ENCODE measurements at places on chromosomes 16 and 17.

DNA sequence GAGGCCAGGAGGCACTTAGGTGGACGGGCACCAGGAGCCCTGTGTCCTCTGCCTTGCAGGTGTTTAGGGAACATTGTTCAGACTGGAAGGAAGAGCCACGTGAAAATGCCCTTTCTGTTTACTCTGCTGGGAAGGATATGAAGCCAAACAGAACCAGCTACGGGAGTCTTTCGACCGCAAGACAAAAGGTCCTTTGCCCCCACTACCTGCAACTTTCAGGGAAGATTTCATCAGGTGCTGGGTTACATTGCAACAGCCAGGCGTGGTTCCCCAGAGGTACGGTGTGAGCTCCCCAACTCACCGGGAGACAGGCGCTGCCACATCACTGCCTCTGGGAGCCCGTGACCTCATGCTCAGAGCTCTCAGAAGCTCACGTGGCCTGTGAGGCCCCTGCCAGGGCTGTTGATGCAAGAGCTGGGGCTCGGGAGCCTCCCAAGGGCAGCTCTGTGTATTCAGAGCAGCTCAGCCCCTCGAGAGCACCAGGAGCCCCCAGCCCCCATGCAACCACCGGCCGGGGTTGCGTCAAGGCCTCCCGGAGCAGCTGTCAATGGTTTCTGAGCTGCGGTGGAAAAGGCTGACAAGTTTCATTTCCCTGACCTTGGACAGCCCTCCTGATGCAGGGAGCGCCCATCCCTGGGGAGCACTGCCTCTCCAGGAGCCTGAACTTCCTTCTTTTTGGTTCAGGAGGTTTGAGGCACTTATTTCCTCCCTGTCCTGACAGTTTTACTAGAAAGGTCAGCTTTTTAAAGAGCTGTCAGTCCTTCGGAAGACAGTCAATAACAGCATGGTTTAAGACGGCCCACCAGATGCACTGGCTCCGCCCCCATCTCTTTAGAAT lies 42.1 kb downstream of the TBC1D16 start:
- DNase-seq, result peak; percentile 92

GRCh38 chr17:61239327-61239726 lies 160.3 kb upstream of the TBX2 start:
- DNase-seq, result no peak

DNA sequence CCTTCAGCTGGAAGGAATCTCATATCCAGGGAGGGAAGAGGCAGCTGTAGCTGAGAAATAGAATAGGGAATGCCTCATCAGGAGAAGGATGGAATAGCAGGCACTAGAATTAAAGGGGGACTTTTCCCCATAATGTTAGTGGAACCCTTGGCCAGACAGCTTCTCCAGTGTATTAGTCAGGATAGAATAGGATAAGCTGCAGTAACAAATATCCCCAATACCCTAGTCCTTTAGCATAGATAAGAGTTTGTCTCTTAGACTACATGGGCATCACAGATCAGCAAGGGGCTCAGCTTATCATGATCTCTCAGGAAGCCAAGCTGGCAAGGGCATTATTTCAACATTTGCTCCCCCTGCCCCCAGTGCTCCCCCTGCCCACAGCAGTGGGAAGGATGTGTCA lies 44.7 kb upstream of the RPL38 start:
- DNase-seq, result no peak

DNA sequence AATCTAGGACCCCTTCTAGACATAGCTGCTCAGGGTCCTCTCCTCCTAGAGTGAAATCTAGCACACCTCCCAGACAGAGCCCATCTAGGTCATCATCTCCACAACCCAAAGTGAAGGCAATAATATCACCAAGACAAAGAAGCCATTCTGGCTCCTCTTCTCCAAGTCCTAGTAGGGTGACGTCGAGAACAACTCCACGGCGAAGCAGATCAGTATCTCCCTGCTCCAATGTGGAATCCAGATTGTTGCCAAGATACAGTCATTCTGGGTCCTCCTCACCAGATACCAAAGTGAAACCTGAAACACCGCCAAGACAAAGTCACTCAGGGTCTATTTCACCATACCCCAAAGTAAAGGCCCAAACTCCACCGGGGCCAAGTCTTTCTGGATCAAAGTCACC lies 10.7 kb downstream of the SRRM2 start:
- DNase-seq, result no peak

DNA sequence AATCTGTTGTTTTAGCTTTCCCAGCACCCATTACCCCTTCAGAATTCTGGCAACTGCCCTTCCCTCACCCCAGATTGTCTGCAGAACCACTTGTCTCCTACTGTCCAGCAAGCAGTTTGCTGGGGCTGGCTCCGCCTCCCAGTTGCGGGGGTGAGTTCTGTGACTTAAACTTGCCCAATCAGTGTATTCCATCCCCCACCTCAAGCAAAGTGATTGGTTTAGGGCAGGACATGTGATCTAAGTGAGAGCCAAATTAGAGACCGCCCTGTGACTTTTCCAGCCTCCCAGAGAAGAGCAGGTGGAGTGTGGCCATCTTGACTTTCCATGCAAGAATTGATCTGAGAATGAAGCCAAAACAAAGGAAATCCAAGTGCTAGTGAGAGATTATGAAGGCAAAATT lies 22.7 kb upstream of the SRCIN1 start:
- DNase-seq, result peak; percentile 10

DNA sequence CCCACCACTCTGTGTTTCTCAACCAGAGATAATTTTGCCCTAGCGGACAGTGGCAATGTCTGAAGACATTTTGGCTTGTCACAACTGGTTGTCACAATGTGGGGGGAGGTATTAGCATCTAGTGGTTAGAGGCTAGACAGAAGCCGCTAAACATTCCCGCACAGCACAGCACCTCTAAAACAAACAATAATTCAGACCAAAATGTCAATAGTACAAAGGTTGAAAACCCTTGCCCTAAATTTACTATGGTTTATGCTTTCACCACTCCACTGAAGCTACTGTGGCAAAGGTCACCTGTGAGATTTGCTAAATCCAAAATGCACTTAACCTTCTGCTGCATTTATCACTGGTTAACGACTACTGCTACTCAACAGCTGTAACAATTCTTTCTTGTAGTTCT lies 14.1 kb downstream of the NUP88 start:
- no peak for DNase-seq

- DNase-seq, result peak; percentile 83
Observed at GRCh38 chr16:12340151-12340733, 363.7 kb downstream of the SNX29 start.

GRCh38 chr17:50558091-50558490 lies 2.4 kb upstream of the CACNA1G start:
- no peak for DNase-seq

DNA sequence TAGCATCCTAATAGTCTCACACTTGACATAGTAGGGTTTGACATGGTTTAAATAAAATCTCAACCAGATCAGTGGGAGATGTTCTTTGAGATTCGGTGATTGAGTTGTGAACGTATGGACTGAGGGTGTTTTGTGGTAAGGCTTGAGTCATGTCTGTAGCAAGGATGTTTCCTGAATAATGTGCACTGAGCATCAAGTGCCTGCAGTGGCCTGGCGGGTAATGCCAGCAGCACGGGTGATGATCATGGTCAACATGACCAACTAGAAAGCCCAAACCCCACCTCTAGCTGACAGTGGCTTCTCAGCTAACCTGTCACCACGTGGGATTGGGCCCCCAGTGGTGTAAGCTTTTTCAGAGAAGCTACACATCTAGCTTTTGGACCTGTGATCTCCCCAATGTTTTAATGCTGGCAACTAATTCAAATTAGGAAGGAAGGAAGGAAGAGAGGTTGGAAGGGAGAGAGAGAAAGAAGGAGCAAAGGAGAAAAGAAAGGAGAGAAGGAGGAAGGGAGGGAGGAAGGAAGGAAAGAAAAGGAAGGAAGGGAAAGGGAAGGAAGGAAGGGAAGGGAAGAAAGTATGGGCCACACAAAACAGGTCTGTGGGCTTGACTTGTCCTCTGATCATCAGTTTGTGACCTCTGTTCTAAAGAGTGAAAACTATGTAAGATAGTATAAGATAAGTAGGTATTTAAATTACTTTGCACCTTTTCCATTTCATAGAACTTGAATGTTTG lies 55.4 kb downstream of the WWOX start:
- no peak for DNase-seq

- DNase-seq, result no peak
Observed at GRCh38 chr17:59353936-59354755, 22.7 kb downstream of the YPEL2 start.

DNA sequence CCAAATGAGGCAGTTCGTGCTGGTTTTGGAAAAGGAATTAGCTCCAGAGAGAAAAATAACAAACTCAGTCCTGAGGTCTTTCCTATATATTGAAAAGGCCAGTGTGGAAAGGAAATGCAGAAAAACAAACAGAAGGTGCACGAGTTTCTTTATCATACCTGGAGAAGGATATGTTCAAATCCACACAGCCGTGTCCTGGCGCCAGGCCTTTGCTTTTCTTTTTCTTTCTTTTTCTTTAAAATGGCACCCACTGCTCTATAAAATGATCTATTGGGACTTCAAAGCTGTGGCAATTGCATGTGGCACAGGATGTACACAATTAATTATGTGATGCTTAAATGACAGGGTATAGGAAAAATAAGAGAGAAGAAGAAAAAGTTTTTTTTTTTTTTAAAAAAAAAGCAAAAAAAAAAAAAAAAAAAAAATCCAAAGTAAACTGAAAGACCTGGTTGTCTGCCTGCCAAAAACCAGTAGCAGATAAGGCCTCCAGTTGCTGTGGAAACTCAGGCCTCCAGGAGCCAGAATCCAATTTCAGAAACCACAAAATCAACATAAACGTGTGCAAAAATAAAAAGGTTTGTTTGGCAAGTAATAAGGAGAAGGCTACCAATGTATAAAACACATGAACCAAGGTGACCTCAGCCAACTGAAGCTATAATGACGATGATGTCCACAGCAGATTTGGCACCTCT lies 957.6 kb upstream of the SOX9 start:
- no peak for DNase-seq

DNA sequence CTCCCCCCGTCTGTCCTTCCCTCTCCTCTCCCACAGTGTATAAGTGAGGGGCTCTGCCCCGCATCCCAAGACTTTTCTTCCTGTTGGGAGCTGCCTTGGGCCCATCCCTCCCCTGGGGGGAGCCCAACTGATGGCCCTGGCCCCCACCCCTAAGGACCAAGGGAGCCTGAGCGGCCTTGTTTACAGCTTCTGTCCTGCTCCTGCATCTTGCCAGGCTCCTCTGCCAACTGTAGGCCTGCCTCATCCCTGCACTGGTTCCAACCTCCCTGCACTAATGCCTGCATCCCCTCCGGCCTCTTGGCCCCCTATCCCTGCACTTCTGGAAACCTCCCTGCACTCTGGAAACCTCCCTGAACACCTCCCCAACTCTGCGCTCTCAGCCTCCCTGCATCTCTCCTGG lies 1.4 kb upstream of the PAGR1 start:
- DNase-seq, result no peak

DNA sequence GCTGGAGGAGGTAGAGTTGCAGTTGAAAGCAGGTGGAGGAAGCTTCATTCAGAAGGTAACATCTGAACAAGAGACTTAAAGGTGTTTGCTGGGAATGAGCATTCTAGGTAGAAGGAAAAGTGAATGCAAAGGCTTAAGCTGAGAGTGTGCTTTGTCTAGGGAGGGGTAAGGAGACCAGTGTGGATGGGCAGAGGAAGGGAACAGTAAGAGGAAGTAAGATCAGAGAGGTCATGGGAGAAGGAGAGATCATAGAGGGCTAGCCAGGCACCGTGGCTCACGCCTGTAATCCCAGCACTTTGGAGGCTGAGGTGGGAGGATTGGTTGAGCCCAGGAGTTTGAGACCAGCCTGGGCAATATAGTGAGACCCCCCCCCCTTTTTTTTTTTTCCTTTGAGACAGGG lies 3.3 kb downstream of the STX4 start:
- DNase-seq, result no peak

DNA sequence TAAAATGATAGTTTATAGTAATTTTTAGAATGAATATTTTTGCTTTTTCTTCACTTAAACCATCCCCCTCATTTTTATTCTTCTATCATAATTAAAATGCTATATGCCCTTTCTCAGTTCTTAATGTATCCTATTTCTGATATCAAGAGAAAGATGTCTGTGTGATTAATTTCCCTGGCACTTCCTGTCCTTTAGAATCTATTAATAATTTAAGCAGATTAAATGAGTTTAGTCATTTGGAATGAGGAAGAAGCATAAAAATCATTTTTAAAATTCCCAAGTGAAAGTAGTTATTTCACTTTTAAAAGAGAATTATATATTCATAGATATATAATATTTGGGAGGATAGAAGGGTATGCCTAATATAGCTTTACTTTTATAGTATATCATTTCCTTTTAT lies 27.8 kb upstream of the CDR2 start:
- DNase-seq, result no peak

DNA sequence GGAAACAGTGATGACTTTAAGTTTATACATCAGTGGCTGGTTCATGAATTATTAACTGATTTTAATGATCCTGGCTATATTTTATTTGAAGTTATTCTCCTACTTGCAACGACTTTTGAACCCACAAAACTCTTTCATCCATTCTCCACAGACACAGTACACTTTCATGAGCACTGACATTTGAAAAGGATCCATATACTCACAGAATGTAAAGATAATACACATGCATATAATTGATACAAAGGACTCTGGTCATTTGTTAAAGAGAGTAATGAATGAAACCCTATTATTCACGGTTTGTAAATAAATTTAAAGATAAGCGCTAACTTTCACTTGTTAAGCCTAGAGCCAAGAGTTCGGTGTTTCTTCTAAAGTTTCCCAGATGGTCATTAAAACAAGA lies 3.3 kb downstream of the TOX3 start:
- no peak for DNase-seq

- DNase-seq, result no peak
Observed at GRCh38 chr17:29066047-29066446, 23.1 kb downstream of the PIPOX start.

- DNase-seq, result no peak
Observed at GRCh38 chr17:8087075-8087951, at the start of gene ALOX12B. ALOX12B (minus strand) TSS chr17:8087716; CDS start chr17:8087442, 274 bp downstream.

DNA sequence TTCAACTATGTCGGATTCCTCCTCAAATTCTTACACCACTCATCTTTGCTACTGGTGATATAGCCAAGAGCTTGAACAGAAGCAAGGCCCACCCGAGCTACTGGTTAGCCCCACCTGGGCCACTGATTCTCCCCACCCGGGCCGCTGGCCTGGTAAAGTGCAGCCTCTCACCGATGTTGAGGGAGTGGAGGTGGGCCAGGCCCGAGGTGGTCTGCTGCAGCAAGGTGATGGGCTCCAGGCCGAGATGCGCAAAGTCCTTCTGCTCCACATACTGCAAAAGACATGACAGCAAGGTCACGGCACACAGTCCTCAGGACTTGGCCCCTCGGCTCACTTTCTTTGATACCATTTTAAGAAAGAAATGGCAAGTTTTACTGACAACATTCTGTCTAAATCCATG lies 32.7 kb upstream of the ICAM2 start:
- DNase-seq, result no peak

GRCh38 chr17:33086041-33086440 lies 94.4 kb downstream of the SPACA3 start:
- no peak for DNase-seq

- DNase-seq, result no peak
Observed at GRCh38 chr17:11953924-11954323, 43.4 kb downstream of the ZNF18 start.

GRCh38 chr16:30950516-30951065 lies 1.7 kb downstream of the ORAI3 start:
- no peak for DNase-seq

- DNase-seq, result peak; percentile 67
Observed at GRCh38 chr17:51298508-51299371, 38.4 kb downstream of the UTP18 start.
